ENCODE measurements at places on chromosomes 3 and 15. TPM values are rescaled to one million over a fixed set of nuclear protein-coding genes. Genes with fewer than 3 reads are reported as not detected.

Gene ASB14
- total RNA-seq: not detected

Gene CYP1A2
- total RNA-seq: 0.23 TPM

DNA sequence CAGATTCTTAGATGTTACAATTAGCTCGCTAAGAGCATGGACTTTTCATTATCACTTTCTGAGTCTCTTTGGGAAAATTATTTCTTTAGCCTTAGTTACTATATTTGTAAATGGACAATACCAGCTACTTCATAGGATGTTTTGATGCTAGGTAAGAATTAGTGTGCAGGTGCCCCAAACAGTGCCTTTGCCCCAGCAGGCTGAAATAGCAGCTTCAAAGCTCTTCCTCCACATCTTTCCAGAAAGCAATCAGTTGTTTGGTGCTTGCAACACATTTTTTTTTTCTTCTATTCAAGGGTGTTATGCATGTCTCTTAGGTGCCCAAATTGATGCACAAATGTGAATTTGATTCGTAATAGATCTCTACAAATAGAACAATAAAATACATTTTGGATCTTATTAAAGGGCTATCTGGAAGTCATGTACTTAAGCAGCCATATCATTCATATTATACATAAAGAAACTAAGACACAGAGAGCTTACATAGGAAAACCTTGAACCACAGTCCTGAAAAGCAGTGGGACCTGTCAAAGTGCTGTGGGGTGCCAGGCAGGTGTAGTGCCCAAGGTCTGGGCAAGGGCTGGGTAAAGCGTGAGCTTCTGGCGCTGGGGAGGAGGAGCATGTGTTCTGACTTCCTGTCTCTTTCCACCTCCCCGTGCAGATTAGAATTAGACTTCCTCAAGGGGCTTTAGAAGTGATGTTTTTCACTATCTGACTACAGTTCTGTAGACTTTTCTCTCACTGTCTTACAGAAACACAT lies 62.9 kb downstream of the FNDC3B start:
- no peak for DNase-seq

DNA sequence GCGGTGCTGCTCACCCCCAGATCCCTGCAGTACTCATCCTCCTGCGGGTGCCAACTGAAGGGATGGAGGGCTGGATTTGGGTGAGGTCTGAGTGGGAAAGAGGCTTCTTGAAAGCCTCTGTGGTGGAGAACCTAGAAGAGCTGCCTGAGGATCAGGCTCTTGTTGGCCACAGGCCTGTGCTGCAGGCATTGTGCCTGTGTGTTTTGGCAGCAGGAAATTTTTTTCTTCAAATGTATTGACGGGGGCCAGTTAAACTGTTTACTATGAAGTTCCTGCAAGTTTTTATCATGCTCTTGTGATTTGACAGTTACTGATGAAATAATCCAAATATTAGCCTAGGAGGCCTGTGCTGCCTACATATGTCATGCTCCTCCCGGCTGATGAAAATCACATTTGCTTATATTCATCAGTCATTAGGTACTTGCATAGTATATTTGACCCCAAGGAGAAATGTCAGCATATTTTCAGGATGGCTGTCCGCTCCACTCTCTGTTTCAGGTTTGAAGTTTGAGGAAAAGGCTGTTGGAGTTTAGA lies 103.1 kb downstream of the THSD4 start:
- peak; percentile 33 for DNase-seq

DNA sequence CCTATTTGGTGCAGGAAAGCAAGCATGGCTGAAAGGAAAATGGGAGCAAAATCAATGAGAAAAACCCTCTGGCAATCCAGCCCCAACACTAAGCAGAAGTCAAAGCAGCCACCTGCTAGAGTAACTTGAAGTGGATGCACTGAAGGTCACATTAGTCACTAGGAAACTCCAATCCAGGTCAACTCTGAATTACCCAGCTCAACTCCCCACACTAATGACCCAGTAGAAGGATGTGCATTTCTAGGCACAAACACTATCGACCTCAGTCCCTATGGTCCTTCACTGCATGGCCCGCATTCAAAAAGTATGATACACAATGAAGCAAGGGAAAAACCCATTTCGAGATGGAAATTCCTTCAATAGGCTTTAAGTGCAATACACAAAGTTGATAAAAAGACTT lies 80.6 kb downstream of the RAD18 start:
- no peak for DNase-seq

Gene GPR156
- 0.91 TPM for total RNA-seq

- DNase-seq: no peak
Observed at GRCh38 chr3:175940243-175940642, 1081.1 kb downstream of the NAALADL2 start.

DNA sequence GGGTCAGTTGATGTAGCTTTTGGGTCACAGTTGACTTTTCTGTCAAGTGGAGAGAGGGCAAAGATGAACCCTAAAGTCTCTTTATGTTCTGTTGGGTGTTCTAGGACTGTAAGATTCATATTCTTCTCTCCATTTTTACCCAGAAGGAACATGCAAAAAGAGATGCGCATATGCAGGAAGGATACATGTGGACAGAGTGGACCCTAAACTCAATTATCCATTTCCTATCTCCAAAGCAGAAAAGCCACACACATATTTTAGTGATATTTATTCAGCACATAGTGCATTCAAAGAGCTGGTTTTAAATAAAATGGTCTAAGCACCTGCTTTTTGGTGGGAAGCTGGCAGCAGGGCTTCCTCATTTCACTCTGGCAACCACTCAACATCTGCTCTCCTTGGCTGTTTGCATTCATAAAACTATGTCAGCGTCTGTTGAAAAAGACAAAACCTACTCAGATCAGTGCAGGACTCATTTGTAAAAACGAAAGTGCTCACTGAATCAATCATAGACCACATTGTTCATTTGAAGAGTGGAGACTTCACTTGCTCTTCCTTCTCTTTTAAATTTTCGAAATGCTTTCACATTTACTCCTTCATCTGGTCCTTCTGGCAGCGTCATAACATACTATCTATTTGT lies 96.6 kb downstream of the SEMA6D start:
- DNase-seq: no peak

- peak; percentile 63 for DNase-seq
Observed at GRCh38 chr3:192409201-192409837, 318.0 kb downstream of the FGF12 start.

DNA sequence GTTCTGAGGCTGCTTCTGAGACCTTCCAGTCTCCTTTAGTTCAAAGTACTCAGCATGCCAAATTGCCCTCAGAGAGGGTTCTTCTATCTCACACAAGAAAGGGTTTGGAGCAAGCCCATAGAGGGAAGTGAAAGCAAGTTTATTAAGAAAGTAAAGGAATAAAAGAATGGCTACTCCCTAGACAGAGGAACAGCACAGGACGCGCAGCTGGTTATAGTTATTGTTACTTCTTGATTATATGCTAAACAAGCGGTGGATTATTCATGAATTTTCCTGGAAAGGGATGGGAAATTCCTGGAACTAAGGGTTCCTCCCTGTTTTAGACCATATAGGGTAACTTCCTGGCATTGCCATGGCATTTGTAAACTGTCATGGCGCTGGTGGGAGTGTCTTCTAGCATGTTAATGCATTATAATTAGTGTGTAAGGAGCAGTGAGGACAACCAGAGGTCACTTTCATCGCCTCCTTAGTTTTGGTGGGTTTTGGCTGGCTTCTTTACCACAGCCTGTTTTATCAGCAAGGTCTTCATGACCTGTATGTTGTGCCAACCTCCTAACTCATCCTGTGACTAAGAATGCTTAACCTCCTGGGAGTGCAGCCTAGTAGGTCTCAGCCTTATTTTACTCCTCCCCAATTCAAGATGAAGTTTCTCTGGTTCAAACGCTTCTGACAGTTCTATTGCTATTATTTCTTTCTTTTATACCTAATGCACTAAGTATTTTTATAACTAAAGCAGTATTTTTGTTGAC lies 26.3 kb downstream of the SCN11A start:
- no peak for DNase-seq

DNA sequence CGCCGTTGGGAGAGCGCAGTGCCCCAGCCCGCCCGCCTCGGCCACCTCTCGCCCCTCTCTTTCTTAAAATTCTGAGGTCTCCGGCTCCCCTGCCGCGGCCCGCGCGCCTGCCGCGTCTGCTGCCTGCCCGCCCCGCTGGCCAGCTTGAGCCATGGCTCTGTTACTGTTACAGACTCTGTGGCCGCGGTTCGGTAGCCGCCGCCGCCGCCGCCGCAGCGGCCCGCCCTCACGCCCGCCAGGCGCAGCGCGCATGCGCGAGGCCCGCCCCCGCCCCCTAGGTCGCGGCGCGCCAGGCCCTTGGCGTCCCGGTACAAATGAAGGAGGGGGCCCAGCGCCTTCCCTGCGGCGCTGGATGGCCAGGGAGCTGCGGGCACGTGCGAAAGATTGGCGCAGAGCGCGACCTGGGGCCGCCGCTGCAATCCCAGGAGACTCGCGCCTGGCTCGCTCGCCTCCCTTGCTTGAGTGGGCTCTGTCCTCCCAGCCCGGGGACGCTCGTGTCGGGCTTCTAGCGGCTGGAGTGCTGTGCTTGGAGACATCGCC lies at the start of gene ONECUT1:
ONECUT1 (minus strand) TSS at position 168 of the 540 bp plus-strand sequence. CDS start 452 bp downstream, outside the sequence.
- peak; percentile 60 for DNase-seq

DNA sequence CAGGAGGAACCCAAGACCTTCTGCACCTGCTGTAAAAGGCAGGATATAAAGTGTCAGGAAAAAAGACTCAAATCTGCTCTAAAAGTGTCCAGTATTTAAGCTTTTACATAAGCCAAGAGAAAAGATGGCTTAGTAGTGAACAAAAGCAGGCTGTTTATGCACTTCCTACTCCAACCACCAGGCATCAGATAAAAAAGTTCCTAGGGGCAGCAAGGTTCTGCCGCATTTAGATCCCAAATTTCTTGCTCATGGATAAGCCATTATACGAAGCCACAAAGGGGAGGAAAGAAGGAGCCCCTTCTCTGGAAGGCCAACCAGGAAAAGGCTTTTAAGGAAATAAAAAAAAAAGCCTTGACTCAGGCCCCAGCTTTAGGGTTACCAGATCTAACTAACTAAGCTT lies 10.6 kb upstream of the SLC9C1 start:
- no peak for DNase-seq

GRCh38 chr15:36501063-36501678 lies 78.3 kb upstream of the CDIN1 start:
- no peak for DNase-seq

Gene REC114
- not detected for total RNA-seq

DNA sequence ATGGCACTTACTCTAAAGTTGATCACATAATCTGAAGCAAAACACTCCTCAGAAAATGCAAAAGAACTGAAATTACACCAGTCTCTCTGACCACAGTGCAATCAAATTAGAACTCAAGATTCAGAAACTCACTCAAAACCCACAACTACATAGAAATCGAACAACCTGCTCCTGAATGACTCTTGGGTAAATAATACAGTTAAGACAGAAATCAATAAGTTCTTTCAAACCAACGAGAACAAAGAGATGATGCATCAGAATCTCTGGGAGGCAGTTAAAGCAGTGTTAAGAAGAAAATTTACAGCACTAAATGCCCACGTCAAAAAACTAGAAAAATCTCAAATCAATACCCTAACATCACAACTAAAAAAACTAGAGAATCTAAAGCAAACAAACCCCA lies 227.2 kb downstream of the CTNNB1 start:
- DNase-seq: no peak

DNA sequence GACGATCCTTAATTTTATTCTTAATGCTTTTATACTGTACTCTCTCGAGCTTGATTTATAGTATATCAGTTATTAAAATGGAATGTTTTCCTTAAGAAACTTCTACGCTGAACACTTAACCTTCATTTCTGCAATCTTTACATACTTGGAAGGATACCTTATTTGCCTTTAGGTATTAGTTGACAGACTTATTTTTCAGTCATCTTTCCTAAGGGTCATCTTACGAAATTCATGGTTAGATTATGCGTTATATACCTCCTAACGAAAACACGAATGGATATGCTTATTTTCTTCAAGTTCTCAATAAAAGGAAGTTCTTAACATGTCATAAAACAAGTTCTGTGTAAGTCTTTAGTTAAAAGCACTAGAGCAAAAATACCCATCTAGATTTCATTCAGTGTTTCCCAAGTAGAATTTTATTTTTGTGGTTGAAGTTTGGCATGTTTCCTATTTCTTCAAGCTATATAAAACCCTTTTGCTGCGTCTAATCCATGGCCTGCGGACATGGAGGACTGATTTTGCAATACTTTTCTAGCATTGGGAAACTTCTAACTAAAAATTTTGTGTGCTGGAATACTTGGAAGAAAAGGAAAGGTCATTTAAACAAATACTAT lies 231.3 kb downstream of the TP63 start:
- DNase-seq: no peak

Gene C2CD4A
- not detected for total RNA-seq

- no peak for DNase-seq
Observed at GRCh38 chr15:38521316-38521715, 43.3 kb downstream of the RASGRP1 start.

Gene ANKUB1
- total RNA-seq: not detected

GRCh38 chr3:135636596-135636995 lies 328.9 kb upstream of the PPP2R3A start:
- DNase-seq: no peak

Gene C3orf85
- total RNA-seq: not detected

DNA sequence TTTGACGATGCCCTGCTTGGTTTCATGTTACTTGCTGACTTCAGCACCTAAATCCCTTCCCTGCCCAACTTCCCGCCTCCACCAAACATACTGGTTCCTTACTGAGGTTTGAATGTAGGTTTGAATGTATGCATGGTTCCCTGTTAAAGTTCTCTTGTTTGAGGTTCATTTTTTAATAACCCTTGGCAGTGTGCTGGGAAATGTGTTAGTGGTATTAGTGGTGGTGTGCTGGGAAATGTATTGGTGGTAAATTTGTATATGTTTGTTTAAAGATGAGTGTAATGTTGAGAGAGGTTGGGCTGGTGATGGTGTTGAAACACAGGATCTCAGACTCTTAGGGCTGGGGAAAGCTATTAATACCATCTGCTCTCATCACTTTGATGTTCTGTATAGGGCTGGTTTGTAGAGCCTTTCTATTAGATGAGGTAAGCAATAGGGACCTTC lies 392.7 kb downstream of the PTPRG start:
- no peak for DNase-seq

DNA sequence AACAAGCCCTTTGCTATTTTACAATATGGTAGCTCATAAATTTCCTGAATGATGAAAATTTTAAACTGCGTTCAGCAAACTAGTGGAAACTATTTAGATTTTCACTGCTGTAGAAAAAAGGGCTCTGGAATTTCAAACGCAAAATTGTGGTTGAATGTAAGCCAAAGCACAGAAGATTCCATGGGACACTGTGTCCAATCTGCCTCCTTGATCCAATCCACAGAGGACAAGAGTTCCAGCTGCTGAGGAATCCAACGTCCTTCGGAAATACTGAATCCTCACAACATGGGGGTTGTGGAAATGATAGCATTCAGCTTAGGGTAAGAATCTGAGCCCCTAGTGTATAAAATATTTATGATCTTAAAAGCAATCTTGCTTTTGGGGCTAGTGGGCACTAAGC lies 161.0 kb downstream of the PLD1 start:
- no peak for DNase-seq

Gene ZNF860
- not detected for total RNA-seq

DNA sequence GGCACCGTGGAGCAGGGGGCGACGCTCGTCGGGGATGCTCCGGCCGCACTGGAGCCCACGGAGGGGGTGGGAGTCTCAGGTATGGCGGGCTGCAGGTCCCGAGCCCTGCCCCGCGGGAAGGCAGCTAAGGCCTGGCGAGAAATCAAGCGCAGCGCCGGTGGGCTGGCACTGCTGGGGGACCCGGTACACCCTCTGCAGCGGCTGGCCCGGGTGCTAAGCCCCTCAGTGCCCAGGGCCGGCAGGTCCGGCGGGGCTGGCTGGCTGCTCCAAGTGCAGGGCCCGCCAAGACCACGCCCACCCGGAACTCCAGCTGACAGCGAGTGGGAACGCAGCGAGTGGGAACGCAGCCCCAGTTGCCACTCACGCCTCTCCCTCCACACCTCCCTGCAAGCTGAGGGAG lies 676.4 kb downstream of the SI start:
- DNase-seq: no peak

Gene CFAP100
- total RNA-seq: not detected

Data from MG63 (cell line).